Natural killer cell treated with Interleukin-12 subunit alpha and Interleukin-12 subunit beta and Interleukin-15 and Interleukin-18, amount 100 ng/mL, for 72 hours (primary cell): ENCODE measurements at places on chromosomes 5 and 9. TPM values are rescaled to one million over a fixed set of nuclear protein-coding genes. Genes with fewer than 3 reads are reported as not detected.
A peak's percentile ranks its signal among the peaks of the same experiment; 100 is the strongest.

The COL5A1 gene
- total RNA-seq, result not detected

The KIAA0825 gene
- 5.2 TPM for total RNA-seq

The DIRAS2 gene
- total RNA-seq, result not detected

The FOXD4L5 gene
- total RNA-seq, result 0.21 TPM

The TNFSF8 gene
- 1.3 TPM for total RNA-seq

The FSTL4 gene
- total RNA-seq, result not detected

The LMBRD2 gene
- total RNA-seq, result 18.7 TPM

The TAF11L7 gene
- not detected for total RNA-seq

GRCh38 chr9:130220352-130220751 is 45.2 kb upstream of the HMCN2 start:
- DNase-seq, result no peak
- peaks cover 3% of the 10 kb centered on the region for H3K4me1 ChIP-seq
- no peak overlapping the region for H3K4me3 ChIP-seq
- H3K36me3 ChIP-seq, result no peaks in the 10 kb centered on the region

- H3K27ac ChIP-seq, result peak overlapping the region; percentile 59
- DNase-seq, result peak; percentile 28
- peaks cover 2% of the 10 kb centered on the region for H3K27me3 ChIP-seq
- H3K4me1 ChIP-seq, result peaks cover 29% of the 10 kb centered on the region
- H3K36me3 ChIP-seq, result peaks cover 32% of the 10 kb centered on the region
Measured at GRCh38 chr5:157477814-157478494, 17.9 kb downstream of the NIPAL4 start.

- H3K36me3 ChIP-seq, result peaks cover 12% of the 10 kb centered on the region
- peaks cover 66% of the 10 kb centered on the region for H3K27me3 ChIP-seq
- H3K27ac ChIP-seq, result no peak overlapping the region
- peak overlapping the region; percentile 75 for H3K4me3 ChIP-seq
Measured at GRCh38 chr9:124000784-124001457, 10.6 kb upstream of the LHX2 start.

- DNase-seq, result no peak
- H3K27me3 ChIP-seq, result peaks cover 6% of the 10 kb centered on the region
- peak overlapping the region; percentile 23 for H3K27ac ChIP-seq
- H3K4me1 ChIP-seq, result peaks cover 37% of the 10 kb centered on the region
- H3K36me3 ChIP-seq, result peaks cover 13% of the 10 kb centered on the region
- peak overlapping the region; percentile 51 for H3K4me3 ChIP-seq
Measured at GRCh38 chr9:5479994-5480694, 29.8 kb downstream of the CD274 start.

DNA sequence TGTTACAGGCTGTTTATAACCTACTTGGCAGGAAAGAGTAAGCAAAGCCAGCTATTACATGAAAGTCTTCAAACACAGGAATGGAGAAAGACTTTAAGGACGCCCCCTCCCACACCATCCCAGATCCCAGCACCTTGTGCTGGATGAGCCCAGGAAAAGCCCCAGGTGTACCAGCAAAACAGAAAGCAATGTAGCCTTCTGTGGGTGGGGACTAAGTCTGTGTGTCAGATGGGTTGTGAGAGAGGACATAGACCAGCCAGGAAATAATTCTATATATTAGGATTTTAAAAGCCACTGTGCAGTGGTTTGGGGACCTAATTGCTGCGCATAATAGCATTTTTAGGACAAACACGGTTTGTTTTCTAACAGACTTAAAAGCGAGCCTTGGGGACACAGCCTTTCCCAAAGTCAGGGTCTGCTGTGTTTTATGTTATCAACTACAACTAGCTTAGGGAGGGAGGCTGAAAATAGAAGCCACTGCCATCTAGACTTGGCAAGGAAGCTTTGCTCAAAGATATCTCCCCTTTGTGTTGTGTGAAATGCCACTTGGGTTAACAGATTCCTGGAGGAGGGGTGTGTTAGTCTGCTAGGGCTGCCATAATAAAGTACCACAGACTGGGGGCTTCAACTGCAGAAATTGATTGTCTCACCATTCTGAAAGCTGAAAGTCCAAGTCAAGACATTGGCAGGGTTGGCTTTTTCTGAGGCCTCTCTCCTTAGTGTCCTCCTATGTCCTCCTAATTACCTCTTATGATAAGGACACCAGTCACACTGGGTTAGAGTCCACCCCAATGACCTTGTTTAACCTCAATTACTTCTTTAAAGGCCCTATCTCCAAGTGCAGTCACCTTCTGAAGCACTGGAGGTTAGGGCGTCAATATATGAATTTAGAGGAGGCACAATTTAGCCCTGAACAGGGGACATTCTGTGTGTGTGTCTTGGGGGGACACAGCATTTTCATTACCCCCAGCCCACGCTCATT is 17.2 kb upstream of the UBE2QL1 start:
- H3K27me3 ChIP-seq, result peaks cover 25% of the 10 kb centered on the region
- H3K36me3 ChIP-seq, result no peaks in the 10 kb centered on the region
- no peaks in the 10 kb centered on the region for H3K4me1 ChIP-seq
- no peak overlapping the region for H3K4me3 ChIP-seq
- DNase-seq, result no peak

- peaks cover 6% of the 10 kb centered on the region for H3K4me1 ChIP-seq
- no peak overlapping the region for H3K27ac ChIP-seq
- no peaks in the 10 kb centered on the region for H3K36me3 ChIP-seq
- no peak for DNase-seq
- H3K27me3 ChIP-seq, result peaks cover 32% of the 10 kb centered on the region
Measured at GRCh38 chr5:136195971-136196820, 3.2 kb upstream of the SMIM32 start.

DNA sequence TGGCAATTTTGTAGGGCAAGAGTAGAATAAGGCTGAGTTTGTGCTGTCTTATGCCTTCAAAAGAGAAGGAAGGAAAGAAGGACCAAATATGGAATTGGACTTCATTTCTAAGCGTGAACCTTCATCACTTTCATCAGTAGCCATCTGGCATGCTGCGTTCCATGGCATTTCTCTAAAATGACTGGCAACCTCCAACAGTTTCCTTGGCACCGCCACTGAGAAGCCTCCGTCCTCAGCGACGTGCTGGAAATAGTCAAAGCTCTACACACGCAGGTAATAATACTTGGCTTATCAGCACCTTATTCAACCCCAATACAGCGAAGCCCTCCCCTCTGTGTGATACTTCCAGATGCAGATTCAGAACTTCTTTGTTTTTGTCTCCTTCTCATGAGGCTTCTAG is 169.7 kb upstream of the CD180 start:
- H3K27ac ChIP-seq, result no peak overlapping the region
- no peaks in the 10 kb centered on the region for H3K27me3 ChIP-seq
- no peaks in the 10 kb centered on the region for H3K36me3 ChIP-seq
- H3K4me3 ChIP-seq, result no peak overlapping the region

DNA sequence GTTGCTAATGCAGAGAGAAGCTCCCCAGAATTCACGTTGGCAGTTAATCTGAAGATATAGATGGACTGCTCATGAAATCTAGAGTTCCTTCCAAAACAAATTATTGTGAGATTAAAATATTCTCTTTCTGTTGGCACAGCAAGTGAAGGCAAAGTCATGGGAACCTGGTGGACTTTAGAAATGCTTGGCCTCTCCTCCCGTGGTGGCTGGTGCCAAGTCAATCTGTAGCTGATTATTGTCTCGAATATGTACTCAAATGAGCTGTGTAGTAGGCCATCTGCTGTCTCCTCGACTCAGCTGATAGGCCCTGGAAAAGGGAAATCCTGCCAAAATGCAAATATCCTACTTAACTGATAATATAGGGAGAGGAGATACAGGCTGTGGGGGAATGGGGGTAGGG is 69.3 kb downstream of the DAPK1 start:
- no peak for DNase-seq
- H3K4me1 ChIP-seq, result no peaks in the 10 kb centered on the region
- no peaks in the 10 kb centered on the region for H3K36me3 ChIP-seq
- peaks cover 7% of the 10 kb centered on the region for H3K27me3 ChIP-seq
- H3K27ac ChIP-seq, result no peak overlapping the region

DNA sequence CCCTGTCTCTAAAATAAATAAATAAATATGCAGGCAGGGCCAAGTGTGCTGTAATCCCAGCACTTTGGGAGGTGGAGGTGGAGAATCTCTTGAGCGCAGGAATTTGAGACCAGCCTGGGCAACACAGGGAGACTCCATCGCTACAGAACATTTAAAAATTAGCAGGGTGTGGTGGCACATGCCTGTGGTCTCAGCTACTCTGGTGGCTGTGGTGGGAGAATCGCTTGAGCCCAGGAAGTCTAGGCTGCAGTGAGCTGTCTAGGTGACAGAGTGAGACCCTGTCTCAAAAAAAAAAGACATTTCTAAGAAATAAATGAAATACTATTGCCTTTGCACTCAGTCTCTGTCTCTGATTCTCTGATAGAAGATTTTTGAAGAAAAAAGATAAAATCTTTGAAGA is 1.2 kb upstream of the PCDHGA10 start:
- no peak overlapping the region for H3K4me3 ChIP-seq
- peaks cover 35% of the 10 kb centered on the region for H3K36me3 ChIP-seq
- no peak overlapping the region for H3K27ac ChIP-seq
- peaks cover 66% of the 10 kb centered on the region for H3K27me3 ChIP-seq

GRCh38 chr9:108086624-108087023 is 597.1 kb upstream of the KLF4 start:
- no peaks in the 10 kb centered on the region for H3K36me3 ChIP-seq
- no peaks in the 10 kb centered on the region for H3K27me3 ChIP-seq
- no peak for DNase-seq
- no peak overlapping the region for H3K4me3 ChIP-seq
- H3K27ac ChIP-seq, result no peak overlapping the region

- no peak overlapping the region for H3K4me3 ChIP-seq
- H3K4me1 ChIP-seq, result no peaks in the 10 kb centered on the region
- no peak overlapping the region for H3K27ac ChIP-seq
- no peaks in the 10 kb centered on the region for H3K36me3 ChIP-seq
- H3K27me3 ChIP-seq, result no peaks in the 10 kb centered on the region
- DNase-seq, result no peak
Measured at GRCh38 chr9:18333157-18333556, 140.8 kb upstream of the ADAMTSL1 start.

GRCh38 chr5:56735849-56736641 is 79.3 kb upstream of the MAP3K1 start:
- H3K4me3 ChIP-seq, result peak overlapping the region; percentile 4
- DNase-seq, result no peak
- no peaks in the 10 kb centered on the region for H3K36me3 ChIP-seq
- peaks cover 6% of the 10 kb centered on the region for H3K27me3 ChIP-seq

GRCh38 chr5:141672841-141673813 is 8.9 kb downstream of the ARAP3 start:
- no peak overlapping the region for H3K27ac ChIP-seq
- no peaks in the 10 kb centered on the region for H3K4me1 ChIP-seq
- H3K36me3 ChIP-seq, result no peaks in the 10 kb centered on the region
- no peaks in the 10 kb centered on the region for H3K27me3 ChIP-seq

- no peak overlapping the region for H3K4me3 ChIP-seq
- DNase-seq, result no peak
- H3K4me1 ChIP-seq, result no peaks in the 10 kb centered on the region
- H3K27ac ChIP-seq, result no peak overlapping the region
- no peaks in the 10 kb centered on the region for H3K36me3 ChIP-seq
Measured at GRCh38 chr5:59474324-59474723, 419.2 kb downstream of the PDE4D start.

GRCh38 chr9:93091453-93092081 is 4.5 kb upstream of the CARD19 start:
- peak; percentile 56 for DNase-seq
- H3K27me3 ChIP-seq, result no peaks in the 10 kb centered on the region
- H3K4me1 ChIP-seq, result peaks cover 40% of the 10 kb centered on the region
- H3K27ac ChIP-seq, result peak overlapping the region; percentile 65
- peaks cover 5% of the 10 kb centered on the region for H3K36me3 ChIP-seq

GRCh38 chr9:133054966-133055365 is 6.8 kb upstream of the CEL start:
- H3K4me1 ChIP-seq, result peaks cover 20% of the 10 kb centered on the region
- H3K27me3 ChIP-seq, result no peaks in the 10 kb centered on the region
- H3K27ac ChIP-seq, result no peak overlapping the region
- no peak overlapping the region for H3K4me3 ChIP-seq

DNA sequence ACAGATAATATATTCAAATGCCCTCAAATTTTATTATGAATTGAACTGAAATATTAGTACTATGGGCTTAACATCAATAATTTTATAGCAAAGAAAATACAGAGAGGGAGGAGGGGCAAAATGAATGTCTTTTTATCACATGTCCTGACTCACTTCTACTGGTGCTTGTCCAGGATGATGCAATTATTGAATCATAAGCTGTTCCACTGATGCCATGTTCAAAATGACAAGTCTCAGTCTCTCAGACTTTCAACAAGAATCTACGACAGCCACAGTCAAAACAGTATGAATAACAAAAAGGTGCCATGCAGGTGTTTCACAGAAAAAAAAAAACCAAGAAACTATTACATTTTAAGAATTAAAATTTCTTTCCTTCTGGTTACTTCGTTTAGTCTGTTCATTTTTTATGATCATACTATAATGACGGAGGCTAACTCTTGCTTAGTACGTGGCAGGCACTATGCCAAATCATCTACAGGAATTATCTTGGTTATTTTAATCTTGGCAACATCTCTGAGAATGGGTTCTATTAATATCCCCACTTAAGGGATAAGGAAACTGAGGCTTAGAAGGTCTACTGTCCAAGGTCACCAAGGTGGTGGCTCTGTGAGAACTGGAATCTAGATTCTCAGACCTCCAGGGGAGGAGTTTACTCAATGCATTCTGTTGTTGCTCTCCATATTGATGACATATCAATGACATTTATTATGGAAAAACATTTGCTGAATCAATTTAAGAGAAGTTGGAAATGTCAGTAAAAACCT is 61.5 kb downstream of the NR3C1 start:
- peak overlapping the region; percentile 46 for H3K27ac ChIP-seq
- no peak overlapping the region for H3K4me3 ChIP-seq
- no peaks in the 10 kb centered on the region for H3K27me3 ChIP-seq
- peaks cover 8% of the 10 kb centered on the region for H3K36me3 ChIP-seq
- DNase-seq, result no peak
- H3K4me1 ChIP-seq, result peaks cover 43% of the 10 kb centered on the region

DNA sequence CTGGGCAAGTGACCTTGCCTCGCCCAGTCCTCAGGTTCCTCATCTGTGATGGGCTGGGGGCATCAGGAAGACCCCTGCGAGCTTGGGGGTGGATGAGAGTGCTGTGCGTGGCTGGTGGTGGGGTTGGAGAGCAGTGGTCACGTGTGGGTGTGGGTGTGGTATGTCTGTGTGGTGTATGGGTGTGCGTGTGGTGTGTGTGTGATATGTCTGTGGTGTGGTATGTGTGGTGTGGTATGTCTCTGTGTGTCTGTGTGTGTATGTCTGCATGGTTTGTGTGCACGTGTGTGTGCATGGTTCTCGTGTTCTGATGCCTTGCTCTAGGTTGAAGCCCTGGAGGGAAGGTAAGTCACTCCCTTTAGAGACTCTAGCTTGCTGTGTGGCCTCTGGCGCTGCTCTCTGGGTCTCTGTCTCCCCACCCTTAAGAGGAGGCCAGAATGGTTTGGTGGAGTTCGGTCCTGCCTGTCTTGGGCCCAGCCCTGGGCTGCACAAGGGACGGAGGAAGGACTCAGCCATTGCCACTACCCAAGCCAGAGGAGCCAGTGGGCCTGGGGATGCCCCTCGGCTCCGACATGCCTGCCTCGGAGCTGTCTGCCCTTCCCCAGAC is 87.0 kb downstream of the RXRA start:
- H3K36me3 ChIP-seq, result no peaks in the 10 kb centered on the region
- H3K4me3 ChIP-seq, result no peak overlapping the region

DNA sequence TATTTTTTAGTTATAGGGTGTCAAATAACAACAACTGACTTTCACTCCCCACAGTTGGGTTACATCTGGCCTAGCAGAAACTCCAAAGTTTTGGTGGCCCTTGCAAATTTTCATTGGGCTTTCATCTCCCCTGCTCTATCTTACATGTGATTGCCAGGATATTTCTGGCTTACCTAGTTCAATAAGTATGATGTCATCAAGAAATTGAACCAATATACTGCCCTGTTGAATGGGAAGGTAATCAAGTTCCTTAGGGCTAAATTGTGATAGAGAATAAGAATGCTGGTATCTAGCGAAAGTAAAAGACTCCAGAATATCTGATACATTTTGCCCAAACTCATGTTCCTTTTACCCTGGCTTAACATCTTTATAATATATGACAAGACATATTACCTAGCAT is 17.0 kb upstream of the ICE1 start:
- no peaks in the 10 kb centered on the region for H3K4me1 ChIP-seq
- H3K4me3 ChIP-seq, result no peak overlapping the region
- peaks cover 6% of the 10 kb centered on the region for H3K36me3 ChIP-seq
- no peak for DNase-seq
